Colonic mucosa (tissue), 4 donors: ENCODE measurements at places on chromosomes 13 and 19.
A peak's percentile ranks its signal among the peaks of the same experiment; 100 is the strongest.

- DNase-seq: no peak
Measured at GRCh38 chr19:31342926-31343325, 6.3 kb downstream of the TSHZ3 start.

- DNase-seq: no peak
Measured at GRCh38 chr19:31501427-31502195, 152.4 kb upstream of the TSHZ3 start.

DNA sequence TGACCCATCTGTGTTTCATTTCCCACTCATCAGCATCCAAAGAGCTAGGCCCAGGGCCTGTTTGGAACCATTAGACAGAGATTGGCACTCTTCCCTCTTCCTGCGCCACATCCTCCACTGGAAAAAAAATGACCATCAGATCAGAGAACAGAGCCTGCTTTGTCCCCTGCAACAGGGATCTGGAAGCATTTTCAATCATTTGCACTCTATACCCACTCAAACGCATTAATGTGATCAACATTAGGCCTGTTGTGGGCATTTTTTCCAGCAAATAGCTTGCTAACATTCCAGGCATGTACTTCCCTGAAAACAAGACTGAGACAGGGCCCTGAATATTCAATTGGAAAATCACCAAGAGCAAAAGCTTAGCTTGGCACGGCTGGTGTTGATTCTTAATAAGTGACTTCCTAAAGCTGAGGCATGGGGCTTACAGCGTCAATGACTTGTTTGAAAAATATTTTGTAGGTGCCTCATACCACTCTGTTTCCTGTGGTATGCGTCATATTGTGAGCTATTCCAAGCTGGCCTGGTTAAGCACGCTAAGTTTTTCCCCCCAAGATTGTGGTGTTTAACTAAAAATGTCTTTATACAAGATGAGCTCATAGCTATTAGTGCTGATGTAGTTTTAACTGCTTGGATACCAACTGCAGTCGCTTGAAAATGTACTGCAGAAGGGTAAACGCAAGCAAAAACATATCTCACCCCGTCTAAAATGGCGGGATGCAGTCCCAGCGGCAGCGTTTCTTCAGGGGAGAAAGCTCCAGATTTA lies 404.4 kb downstream of the SPRY2 start:
- DNase-seq: no peak

DNA sequence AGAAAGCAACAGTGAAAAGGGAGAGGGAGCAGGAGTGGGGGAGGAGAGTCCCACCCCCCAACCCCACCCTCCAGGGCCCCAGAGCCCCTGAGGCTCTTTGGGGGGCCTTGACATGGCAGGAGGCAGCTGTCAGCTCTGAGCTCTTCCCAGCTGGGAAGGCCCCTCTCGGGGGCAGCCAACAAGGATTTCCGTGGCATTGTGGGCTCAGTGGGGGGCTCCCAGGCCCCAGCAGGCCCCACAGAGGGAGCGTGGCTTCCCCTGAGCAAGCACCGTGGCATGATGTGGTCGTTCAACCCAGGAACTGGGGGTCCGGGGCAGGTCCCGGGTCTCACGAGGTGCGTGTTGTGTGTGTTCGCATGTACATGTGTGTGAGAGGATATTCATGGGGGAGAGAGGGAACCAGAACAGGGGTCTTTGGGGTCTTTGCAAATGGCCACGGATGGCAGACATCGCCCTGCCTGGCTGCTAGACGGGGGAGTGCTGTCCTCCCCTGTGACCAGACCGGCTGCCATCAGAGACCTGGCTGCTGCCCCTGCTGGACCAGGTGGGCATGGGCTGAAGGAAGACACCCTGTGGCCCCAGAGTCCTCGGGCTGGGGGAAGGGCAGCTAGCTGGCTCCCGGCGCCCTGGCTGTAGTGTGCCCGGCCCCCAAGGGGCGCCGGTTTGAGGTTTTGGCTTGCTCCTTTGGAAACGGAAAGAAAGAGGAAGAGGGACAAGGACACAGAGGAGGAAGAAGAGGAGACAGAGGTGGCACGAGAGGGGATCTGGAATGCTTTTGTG lies 3.7 kb upstream of the AKAP8L start:
- no peak for DNase-seq

GRCh38 chr13:34772881-34773280 lies 169.2 kb upstream of the NBEA start:
- DNase-seq: no peak

- DNase-seq: peak; percentile 40
Measured at GRCh38 chr19:10998045-10998533, 37.3 kb downstream of the SMARCA4 start.

DNA sequence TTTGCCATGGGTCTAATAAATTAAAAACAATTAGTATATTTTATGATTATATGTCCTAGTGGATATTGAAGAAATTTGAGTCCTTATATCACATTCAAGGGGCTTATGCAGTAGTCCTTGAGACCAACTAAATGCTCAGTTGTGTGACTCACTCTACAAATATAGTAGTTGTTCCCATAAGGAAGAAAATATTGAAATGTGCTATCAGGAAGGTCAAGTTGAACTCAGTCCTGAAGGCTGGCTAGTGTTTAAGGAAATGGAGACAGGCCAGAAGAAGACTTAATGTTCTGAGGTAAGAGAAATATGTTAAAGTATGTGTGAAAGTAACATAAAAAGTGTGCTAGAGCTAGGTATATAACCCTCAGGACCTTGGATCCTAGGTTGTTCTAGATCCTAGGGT lies 766.1 kb upstream of the GPC6 start:
- DNase-seq: no peak

DNA sequence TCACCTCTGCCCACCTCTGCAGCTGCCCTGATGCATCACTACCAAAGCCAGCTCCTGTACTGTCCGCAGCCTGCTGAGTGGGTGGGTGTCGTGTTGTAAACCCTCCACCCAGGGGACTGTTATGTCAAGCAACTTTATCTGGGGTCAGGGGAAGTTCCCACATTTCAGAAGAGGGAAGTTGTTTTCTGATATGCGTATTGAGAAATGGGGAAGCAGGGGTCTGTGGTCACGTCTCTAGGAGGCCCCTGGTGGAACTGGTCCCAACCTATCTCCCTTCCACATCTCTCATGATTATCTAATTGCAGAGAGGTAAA lies 31.2 kb downstream of the CLEC17A start:
- no peak for DNase-seq

GRCh38 chr19:48318286-48318987 lies 6.9 kb upstream of the EMP3 start:
- no peak for DNase-seq

DNA sequence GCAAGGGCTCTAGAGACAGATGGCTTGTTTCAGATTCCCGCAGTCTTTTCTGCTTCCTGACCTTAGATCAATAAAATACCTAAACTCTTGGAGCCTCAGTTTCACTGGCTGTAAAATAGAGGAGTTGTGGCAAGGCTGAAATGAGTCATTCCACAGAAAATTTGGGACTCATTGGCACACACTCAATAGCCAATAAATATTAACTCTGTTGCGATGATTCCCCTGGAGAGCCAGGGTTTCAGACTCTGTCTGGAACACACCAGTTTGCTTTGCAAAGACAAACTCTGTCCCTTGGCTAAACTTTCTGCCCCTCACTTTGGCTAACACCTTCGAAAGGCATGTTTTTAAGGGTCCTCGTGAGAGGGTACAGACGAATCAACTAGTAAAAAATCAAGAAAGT lies 18.1 kb upstream of the UBE2L5 start:
- DNase-seq: no peak

GRCh38 chr19:51628153-51628939 lies 1.9 kb downstream of the SIGLEC5 start:
- DNase-seq: no peak

DNA sequence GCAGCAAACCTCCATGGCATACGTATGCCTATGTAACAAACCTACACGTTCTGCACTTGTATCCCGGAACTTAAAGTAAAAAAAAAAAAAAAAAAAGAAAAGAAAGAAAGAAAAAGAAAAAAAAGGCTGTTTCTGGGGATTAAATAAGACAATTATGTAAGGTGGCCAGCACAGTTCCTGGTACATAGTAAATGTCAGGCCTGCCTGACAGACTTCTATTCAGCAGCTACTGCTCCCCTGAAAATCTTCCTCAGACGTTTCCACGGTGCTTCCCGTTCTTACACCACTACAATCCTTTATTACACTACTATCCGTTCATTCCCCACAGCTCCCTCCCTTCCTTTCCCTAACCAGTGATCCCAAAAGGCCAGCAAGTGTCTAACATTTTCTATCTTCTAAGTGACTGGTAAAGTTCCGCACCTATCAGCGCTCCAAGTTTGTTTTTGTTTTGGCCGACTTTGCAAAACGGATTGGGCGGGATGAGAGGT lies 636 bp upstream of the RB1 start:
- no peak for DNase-seq

DNA sequence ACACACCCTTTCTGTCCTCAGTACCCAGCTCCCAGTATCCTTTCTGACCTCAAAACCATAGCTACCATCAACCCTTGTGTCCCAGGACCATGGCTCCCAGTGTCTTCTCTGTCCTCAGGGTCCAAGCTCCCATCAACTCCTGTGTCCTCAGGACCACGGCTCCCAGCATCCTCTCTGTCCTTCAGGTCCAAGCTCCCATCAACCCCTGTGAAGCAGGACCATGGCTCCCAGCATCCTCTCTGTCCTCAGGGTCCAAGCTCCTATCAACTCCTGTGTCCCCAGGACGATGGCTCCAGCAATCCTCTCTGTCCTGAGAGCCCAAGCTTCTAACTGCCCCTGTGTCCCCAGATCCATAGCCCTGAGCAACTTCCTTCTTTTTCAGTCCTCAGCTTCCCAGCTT lies 1.7 kb upstream of the CADM4 start:
- DNase-seq: no peak

- DNase-seq: no peak
Measured at GRCh38 chr13:68927387-68928026, 1180.1 kb upstream of the ATXN8OS start.

- no peak for DNase-seq
Measured at GRCh38 chr19:7924241-7924640, 1.7 kb downstream of the CTXN1 start.

DNA sequence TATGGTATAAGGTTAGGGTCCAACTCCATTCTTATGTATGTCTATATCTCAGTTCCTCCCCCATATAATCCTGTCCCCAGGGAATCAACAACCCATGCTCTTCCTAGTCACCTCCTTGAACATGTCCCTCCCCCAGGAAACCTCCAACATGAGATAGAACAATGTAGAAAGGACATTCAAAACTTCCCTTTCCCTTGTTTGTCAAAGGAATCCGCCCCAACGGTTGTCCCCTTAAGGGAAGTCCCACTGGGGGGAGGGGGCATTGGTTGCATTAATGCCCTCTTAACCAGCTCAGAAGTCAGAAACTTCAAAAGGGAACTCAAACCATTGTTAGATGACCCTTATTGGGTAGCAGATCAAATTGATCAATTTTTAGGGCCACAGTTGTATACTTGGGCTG lies 6.8 kb upstream of the ZNF561 start:
- no peak for DNase-seq

DNA sequence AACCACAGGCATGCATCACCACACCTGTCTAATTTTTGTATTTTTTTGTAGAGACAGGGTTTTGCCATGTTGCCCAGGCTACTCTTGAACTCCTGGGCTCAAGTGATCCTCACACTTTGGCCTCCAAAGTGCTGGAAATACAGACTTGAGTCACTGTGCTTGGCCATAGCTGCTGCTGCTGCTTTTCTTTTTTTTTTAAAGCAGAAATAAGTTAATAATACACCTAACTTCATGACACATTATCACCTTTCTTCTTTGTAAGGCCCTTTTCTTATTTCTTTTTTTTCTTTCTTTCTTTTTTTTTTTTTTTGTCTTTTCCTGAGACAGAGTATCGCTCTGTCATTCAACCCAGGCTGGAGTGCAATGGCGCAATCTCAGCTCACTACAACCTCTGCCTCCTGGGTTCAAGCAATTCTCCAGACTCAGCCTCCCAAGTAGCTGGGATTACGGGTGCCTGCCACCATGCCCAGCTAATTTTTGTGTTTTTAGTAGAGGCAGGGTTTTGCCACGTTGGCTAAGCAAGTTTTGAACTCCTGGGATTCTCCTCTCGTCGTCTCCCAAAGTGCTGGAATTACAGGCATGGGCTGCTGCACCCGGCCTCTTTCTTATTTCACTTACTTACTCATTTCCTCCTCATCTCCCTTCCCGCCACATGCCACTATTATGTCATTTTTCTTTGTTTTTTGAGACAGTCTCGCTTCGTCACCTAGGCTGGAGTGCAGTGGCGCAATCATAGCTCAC lies 8.7 kb downstream of the SHKBP1 start:
- no peak for DNase-seq

GRCh38 chr13:106918557-106918860 lies 350.6 kb upstream of the ARGLU1 start:
- DNase-seq: no peak

DNA sequence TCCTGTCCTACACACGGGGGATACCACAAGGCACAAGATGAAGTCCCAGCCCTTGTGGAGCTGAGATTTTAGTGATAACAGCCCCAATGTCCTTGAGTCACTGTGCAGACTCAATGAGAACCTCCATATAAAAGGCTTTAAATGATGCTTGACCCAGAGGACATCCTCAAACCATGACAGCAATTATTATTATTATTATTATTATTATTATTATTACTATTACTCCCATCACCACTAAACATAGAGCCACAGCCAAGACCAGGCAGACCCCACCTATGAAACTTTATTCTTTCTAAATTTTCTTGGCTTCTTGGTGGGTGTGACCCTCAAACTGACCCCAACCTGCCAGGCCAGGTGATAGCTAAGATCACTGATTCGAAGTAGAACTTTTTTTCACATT lies 11.1 kb downstream of the C19orf47 start:
- DNase-seq: no peak

- DNase-seq: no peak
Measured at GRCh38 chr13:42113478-42113877, 65.0 kb downstream of the DGKH start.

DNA sequence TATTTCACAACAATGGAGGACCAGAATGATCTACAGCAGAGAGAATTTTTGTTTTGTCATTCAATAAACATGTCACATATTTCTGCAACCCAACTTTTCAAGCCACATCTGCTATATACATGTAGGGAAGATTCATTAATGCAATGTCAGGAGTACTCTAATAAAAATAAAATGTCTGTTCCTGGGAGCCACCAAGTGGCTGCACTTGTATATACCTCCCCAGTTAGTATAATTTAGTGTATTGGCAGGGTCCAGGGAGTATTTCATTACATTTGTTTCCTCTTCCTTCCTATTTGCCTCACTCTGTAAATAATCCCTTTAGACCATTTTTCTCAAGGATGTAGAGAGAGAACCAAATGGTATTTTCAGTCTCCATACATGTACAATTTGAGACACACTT lies 1169.0 kb downstream of the DIAPH3 start:
- no peak for DNase-seq

DNA sequence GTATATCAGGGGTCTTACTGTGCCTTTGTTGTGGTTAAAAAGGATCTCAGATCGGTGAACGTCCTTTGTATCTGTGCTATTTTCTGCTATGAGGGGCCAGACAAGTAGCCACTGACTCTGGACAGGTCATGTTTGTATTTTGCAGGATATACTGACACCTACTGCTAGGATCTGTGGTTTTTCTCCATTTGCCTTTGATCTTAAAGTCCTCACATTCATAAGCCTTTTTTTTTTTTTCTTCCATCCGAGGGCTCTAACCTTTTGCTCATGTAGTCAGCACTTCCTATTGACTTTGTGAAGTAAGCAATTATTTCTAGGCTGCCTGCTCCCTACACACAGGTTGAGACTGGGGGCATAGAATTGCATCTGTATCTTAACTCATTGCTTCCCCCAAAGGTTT lies 106.2 kb downstream of the SLITRK5 start:
- DNase-seq: no peak

- no peak for DNase-seq
Measured at GRCh38 chr19:41407271-41407670, 9.7 kb downstream of the BCKDHA start.
